ENCODE measurements at places on chromosomes 1 and 21.

DNA sequence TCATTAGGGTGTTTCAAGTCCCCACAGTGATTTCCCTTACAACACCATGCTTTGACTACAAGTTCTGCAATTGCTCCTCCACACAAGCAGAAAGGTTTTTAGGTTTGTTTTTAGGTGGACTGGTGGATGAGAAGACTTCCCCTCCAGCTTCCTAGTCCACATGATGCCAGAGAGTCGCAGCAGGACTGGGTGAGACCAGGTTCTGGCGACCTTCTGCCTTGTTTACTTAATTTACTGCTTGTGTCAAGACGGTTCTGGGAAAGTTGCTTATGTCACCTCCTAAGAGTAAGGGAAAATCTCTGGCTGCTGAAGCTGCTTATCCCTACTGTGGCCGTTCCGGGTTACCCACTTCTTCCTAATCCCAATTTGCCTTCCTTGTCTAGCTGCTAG is 76.4 kb downstream of the GLUL start:
- no peak for DNase-seq

DNA sequence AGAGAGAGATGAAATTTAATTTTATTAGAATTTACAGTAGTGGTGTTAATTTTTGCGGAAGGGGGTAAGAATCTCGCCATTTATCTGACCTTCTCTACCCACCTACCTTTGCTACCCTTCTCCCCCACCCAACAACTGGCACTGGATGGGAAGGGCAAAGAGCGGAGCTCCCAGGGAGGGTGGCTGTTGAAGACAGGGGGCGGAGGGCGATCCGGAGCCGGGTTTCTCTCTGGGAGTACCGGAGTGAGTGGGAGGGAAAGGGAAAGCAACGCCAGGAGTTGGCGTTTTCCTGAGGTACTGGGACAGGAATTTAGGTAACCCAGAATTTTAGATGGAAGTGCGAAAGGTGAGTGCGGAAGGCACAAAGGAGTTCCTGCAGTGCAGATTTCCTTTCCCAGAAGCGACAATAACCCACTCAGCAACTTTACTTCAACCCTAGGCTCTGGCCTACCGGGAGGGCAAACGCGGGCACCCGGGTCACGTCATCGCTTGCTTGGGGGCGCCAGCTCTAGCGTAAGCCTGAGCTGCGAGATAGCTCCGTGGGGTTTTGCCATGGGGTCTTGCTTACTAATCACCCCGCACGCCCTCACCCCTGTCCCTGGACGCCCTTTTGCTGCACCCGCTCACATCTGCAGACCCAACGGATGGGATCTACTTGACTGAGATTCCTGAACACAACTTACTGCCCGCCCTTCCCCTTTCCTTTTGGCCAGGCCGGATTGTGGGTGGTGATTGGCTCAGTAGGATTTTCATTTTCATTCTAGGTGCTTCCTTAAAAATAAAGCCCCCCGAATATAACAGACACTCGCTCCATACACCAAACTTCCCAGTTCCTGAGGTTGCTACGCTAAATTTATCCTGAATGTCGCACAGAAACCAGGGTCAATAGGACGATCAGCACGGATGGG is 413.0 kb upstream of the ESRRG start:
- DNase-seq = no peak

- no peak for DNase-seq
Measured at GRCh38 chr1:208511242-208511860, 267.2 kb upstream of the PLXNA2 start.

DNA sequence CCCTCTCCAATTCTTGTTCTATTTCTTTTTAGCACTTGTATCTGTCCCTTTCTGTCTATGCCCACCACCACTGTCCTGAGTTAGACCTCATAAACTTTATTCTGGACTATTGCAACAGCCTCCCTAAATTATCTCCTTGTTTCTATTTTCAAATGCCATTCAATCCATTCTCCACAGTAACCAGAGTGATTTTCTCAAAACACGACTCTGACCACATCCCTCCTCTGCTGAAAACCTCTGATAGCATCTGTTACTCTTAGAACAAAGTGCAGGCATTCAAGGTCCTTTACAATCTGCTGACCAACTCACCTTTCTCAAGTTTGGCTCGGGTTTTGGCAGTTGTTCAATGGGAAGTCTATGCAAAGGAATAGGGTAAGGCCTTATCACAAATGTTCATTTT is 22.8 kb upstream of the GPX7 start:
- DNase-seq = no peak

- no peak for DNase-seq
Measured at GRCh38 chr21:26444646-26445045, 128.4 kb downstream of the CYYR1 start.

DNA sequence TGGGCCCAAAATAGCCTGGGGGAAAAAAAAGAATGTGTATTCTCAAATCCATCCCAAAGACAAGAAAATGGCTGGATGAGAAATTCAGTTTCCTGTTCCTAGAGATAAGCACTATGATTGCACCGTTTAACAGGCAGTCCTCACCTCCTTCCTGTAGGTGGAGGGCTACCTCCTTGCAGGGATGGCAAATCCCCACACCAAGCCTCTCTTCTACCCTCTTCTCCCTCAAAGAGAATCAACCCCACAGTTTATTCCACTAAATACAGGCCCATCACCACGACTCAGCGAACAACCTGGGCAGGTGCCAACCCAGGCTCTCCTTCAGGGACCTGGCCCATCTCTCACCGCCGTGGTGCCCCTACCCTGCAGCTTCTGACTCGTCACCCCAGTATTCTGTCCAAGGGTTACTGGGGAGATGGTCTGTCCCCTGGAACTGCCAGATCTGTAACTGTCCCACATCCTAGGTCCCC is 3.4 kb upstream of the CHD5 start:
- DNase-seq = no peak

DNA sequence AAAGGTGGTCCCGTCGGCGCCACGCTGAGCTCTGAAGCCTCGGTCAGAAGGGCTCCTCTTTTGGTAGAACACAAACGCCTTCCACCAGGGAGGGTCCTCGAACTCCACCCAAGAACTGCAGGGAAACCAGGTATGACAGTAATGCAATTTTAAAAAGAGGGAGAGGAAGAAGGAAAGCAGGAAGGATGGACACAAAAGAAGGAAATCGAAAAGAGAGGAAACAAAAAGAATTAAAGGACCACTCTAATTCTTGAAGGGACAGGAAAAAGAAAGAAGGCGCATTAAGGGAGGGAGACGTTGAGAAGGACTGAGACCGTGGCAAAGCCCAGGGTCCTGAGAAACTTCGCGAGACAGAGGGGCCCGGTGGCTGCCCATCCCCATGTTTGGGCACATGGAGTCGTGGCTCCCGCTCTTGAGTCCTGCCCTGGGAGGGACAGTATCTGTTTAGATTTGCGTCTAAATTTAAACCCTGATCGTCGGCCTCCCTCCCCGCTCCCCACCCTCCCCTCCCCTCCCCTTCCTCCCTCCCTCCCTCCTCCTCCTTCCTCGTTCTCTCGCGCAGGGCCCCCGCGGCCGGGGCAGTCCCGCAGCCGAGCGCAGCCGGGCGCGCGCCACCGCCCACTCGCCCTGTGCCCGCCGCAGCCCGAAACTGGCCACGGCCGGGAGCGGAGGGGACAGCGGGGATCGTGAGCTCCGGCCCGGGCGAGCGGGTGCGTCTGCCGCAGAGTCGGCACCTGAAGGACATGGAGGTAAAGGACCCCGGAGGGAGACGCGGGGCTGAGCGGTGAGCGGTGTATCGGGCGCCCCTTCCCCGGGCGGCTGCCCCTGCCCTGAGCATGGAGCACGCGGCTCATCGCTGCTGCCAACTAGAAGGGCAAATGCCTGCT is at the start of gene RCSD1:
Gene RCSD1 (plus strand): TSS at position 552 of the 887 bp plus-strand sequence. CDS start 192 bp downstream, at position 744.
- no peak for DNase-seq

DNA sequence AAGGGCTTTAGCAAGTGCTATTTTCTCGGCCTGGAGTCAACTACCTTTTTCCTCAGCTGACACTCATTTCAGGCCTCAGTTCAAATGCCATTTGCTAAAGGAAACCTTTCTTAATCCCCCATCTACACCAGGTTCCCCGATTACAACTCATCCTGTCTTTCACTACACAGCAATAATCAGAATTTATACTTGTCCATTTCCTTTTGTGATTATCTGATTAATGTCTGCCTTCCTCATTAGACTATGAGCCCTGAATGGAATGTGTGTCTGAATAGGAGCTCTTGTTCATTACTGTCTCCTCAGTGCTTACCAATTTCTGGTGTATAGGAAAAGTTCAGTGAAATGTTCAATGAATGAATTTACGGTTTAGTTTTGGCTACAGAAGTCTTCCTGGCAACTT is 36.9 kb downstream of the ATP1B1 start:
- DNase-seq = no peak

GRCh38 chr1:30005972-30006619 is 717.3 kb downstream of the MATN1 start:
- DNase-seq = no peak

DNA sequence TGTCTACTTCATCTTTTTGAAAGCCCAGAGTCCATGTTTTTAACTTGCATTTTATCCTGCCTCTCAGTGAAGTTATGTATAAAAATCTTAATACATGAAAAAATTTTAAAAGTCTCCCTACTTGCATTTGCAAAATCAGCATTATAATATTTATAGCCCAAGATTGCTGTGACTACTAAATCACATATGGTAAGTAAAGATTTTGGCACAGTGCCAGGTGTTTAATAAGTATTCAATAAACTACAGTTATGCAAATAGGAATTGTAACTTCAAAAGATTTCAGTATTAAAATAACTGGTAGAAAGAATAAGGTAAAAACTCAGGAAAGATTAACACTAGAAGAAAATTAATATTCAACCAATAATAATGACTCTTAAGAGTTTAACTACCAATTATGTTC is 641.7 kb downstream of the LRRIQ3 start:
- no peak for DNase-seq

- DNase-seq = no peak
Measured at GRCh38 chr1:52546852-52547251, 6.0 kb downstream of the TUT4 start.

GRCh38 chr1:180542113-180542837 is 16.5 kb upstream of the OVAAL start:
- DNase-seq = no peak

DNA sequence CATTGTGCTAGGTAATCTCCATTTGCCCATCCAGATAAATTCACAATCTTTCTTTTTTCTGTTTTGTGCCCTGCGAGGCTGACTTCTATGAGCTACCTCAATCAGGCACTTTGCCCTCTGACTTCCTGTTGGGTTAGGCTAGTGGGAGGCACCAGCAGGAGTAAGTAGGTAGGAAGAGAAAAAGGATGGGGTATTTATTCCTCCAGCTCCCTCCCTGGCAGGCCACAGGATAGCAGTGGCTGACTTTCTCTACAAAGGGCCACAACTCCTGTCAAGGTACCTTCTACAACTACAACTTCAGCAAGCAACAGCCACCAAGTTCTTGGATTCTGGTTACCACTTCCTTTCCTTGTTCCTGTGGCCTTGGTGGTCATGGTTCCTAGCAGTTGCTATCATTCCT is 18.8 kb upstream of the GORAB start:
- no peak for DNase-seq

- DNase-seq = no peak
Measured at GRCh38 chr1:7629011-7629410, 142.1 kb upstream of the VAMP3 start.

DNA sequence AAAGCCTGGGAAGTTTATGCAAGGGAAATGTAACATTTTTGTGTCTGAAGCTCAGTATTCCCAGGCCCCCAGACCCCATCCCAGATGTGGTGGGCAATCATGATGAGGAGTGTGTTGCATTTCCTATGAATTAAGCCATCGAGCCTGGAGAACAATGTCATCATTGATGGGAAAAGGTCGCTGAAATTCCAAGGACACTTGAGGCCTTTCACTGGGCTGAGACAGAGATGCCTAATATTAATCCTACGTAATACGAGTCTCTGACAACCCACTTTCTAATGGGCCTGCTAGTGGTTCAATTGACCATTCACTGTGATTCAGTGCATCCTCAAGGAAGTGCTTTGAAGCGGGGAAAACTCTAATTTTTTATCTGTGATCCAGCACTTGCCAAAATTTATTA is 291.6 kb downstream of the PLPP3 start:
- no peak for DNase-seq
